ENCODE measurements at places on chromosomes 7 and 10.

DNA sequence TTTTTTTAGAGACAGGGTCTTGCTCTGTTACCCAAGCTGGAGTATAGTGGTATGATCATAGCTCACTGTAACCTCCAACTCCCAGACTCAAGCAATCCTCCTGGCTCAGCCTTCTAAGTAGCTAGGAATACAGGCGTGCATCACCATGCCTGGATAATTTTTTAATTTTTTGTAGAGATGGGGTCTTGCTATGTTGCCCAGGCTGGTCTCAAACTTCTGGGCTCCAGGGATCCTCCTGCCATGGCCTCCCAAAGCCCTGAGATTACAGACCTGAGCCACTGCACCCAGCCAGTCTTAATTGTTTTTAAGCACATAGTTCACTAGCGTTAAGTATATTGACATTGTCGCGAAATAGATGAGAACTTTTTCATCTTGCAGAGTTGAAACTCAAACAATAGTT is 2.0 kb downstream of the SUPV3L1 start:
- no peak for DNase-seq

DNA sequence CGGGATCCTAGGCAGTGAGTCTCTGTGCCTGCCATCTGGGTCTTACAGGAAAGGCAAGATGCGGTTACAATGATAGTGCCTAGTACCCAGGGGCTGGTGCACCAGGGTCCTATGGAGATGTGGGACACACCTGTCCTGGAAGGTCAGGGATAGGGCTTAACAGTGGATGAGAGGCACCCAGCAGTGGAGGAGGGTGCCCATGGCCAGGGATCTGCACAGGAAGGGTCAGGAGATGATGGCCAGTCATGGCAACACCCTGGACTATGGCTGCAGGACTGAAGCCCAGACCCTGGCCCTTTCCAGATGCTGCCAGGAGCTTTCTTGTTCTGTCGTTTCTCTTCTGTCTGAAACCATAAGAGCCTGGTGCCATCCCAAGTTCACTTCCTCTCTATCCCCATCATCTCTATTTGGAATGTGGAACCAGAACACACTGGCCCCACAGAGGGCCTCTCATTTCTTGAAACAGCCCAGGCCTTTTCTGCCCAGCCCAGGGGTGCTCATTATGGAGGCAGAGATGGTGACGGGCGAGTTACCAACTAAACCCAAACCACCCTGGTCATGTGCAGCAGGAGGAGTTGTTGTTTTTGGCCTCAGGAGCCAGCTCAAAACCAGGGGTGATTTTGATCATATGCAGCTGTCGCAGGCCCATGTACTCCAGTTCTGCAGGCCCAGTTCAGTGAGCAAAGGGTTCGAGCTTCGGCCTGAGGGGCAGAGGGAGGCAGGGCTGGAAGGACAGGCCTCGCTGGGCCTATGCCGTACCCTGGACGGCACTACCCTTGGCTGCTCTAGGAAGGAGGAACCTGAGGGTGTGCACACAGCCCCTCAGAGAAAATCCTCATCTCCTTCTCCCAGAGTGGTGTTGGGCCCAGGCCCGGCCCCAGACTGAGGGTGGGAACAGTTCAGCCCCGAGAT is 52.6 kb upstream of the GDF10 start:
- no peak for DNase-seq

GRCh38 chr7:98500764-98501163 is 99.9 kb upstream of the BAIAP2L1 start:
- no peak for DNase-seq

DNA sequence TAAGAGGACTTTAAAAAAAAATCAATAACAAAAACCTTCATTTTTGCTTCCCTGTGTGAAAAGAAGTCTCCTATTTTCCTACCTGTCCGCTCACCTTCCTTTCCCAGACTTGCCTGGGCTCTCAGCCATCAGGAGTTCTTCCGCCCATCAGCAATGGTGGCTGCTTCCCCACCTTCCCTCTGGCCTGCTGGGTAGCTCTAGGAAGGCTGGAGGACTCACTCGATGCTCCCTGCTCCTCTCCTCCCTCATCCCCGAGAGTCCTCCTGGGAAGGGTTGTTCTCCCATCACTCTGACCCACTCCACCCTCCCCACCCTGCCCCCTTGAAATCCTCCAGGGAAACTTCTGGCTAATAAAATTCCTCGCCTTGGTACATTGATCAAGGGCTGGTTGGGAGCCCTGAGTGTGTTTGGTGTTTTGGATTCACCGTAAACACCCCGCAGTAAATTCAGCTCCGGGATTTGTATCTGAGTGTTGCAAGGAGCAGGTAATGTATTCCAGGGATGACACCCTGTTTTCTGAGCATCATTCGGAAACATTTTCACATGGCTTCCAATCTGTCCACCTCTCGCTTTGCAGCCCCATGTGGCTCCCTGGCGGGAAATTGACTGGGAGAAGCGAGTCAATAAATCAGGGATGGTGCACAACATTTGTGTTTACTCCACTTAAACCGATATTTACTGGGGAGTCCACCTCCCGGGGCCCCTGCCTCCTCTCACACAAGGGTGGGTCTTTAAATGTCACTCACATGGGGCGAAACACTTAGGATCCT is 126.4 kb upstream of the SDK1 start:
- DNase-seq, result no peak

GRCh38 chr10:69801434-69802315 is at the start of gene COL13A1:
Gene COL13A1 (plus strand): TSS chr10:69801906. CDS start chr10:69802424, 518 bp downstream.
- peak; percentile 12 for DNase-seq

GRCh38 chr7:73864981-73865711 is 4.2 kb downstream of the TMEM270 start:
- DNase-seq, result peak; percentile 73

DNA sequence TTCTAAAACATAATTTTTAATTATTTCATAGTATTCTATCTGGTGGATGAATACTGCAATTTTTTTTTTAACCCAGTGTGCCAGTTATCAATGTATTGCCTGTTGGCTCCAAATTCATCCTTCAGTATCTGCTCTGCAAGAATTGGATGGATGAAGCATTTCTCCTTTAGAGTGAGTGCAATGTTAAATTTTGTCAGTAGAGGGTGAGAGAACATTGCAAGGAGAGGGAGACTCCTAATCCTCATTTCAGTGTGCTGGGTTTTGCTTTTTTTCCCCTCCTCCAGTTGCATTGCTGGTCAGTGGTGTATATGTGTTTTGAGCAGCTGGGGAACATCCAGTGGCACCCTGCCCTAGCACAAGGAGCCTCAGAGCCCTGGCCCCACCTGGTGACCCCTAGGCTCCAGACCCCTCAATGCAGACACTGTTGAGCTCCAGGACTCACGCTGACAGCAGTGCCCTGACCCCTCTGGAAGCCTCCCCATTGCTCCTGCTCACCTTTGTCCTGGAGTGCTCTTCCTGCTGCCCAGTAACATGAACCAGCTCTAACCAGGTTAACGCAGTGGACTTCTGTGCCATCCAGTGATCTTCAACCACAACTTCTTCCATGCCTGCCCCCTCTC is 199.4 kb downstream of the USP6NL start:
- no peak for DNase-seq

DNA sequence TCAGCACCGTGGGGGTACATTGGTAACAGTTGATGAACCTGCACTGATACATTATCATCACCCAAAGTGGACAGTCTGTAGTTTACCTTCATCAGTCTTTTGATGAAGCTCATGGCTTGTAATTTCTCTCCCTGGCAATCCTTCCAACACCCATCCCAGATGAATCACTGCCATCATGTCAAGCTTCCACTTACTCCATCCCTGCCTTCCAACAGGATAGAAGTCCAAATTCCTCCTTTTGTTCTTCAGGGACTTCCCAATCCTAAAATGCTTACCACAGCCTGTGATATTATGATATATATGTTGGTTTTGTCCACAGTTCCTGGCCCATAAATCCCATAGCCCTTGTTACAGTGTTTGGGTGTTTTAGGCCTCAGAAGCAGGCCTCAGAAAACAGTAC is 16.1 kb downstream of the SNX10 start:
- no peak for DNase-seq

GRCh38 chr7:48259463-48260280 is 88.4 kb downstream of the ABCA13 start:
- DNase-seq, result no peak

- DNase-seq, result no peak
Measured at GRCh38 chr10:28082316-28082715, 83.4 kb upstream of the ODAD2 start.

- DNase-seq, result no peak
Measured at GRCh38 chr7:151794508-151795167, 82.3 kb downstream of the PRKAG2 start.

- DNase-seq, result peak; percentile 51
Measured at GRCh38 chr7:84188786-84189405, 5.7 kb downstream of the SEMA3A start.

DNA sequence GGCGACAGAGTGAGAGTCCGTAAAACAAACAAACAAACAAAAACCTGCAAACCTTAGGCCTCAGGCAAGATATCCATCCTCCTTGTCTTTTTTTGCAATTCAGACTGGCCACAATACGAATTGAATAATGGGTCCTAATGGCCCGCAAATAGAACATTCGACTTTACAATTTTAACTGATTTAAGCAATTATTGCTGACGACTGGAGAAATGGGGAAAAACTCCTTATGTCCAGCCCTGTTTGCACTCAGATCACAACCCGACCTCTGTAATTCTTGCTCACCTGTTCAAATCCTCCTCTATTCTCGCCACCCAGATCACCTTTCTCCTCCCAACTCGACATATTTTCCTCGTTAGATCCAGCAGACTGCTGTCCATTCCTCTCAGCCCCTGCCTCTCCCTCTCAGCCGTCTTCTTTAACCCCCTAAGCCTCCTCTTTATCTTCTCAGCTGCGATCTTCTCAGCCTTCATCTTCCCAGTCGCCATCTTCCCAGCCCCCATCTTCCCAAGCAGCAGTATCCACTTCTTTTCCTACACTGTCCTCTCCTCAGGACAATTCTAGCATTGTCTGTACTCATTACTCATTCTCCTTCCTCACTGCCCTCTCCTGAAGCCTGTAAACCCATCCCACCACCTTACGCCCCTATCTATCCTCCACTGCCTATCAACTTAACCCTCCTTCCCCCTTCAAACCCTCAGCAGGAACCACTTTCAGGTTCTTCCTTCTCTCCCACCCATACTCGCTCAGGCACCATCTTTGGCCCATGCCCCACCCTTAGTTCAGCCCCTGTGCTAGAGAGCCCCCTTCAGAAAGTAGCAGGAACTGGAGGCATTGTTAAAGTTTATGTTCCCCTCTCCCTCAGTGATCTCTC is 61.8 kb downstream of the LRRC17 start:
- DNase-seq, result no peak

- no peak for DNase-seq
Measured at GRCh38 chr7:77473229-77474005, 57.3 kb upstream of the GSAP start.

DNA sequence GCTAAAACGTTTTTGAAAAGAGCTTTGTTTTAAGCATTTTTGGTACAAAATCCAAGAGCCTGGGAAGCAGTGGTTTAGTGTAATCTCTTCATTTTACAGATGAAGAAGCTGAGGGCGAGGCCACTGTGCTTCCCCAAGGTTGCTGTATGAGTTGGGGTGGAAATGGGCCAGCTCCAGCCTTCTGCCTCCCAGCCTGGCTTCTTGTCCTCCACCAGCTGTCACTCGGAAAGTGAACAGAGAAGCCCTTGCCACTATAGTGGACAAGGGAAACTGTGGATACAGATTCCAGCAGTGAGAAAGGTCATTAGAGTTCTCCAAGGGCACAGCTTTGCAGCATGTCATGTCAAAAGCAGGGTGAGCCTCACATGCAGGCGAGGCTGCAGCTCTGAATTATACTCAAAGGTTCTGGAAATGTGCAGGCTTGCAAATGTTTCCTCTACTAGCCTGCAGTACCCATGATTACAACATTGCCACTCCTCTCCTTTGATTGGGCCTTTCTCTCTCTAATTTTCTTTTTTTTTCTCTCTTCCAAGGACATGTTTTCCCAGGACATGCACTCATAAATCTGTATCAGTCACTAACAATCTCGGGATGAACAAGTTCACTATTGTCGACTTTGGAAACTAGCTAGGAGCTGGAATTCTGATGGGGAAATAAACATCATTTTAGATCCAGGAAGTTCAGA is 33.0 kb downstream of the BAMBI start:
- DNase-seq, result no peak

GRCh38 chr10:24518411-24518810 is 205.3 kb downstream of the ARHGAP21 start:
- no peak for DNase-seq

- DNase-seq, result no peak
Measured at GRCh38 chr10:30687698-30688213, 58.2 kb upstream of the LYZL2 start.

DNA sequence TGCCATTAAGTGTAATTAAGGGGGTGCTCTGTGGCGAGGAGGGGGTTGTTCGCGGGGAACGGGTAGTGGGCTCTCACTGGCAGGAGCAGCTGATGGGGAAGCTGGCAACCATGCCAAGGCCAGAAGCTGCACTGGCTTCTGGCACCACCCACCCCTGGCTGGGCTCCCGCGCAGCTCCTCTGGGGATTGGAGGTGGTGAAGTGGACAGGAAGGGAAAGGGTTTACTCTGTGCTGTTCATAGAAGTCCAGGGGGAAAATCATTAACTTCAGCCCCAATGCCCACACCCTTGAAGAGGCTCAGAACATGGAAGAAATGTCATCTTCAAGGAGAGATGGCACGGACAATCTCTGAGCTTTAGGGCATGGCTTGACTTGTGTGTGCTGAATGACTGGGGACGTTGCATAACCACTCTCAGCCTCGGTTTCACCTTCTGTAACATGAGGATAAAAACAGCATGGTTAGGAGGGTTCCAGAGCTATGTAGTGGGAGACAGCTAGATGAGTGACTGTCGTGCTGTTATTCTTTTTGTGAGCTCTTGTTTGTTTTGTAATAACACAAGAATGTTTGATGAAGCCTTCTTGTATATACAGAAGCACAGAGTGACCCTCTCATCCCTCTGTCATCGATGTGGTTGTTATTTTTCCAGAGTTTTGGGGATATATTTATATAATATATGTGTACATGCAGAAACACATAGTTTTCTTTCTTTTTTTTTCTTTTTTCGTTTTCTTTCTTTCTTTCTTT is 29.9 kb downstream of the KAZALD1 start:
- DNase-seq, result no peak

- no peak for DNase-seq
Measured at GRCh38 chr7:25031007-25031406, 51.0 kb upstream of the OSBPL3 start.

DNA sequence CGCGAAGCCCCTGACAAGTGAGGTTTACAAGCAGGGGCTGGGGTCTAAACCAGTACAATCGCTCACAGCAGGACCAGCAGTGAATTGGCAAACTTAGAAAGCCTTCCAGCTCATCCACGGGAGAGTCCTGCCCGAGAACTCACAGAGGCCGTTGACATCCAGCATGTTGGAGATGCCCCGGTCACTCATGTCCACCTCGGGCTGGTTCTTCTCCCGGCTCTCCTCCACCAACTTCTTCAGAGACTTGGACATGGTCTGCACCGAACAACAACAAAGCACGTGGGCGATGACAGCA is 447 bp downstream of the RSU1 start:
- no peak for DNase-seq

- no peak for DNase-seq
Measured at GRCh38 chr7:155998766-155999630, 186.7 kb upstream of the SHH start.

- DNase-seq, result no peak
Measured at GRCh38 chr10:18219146-18219545, 78.9 kb downstream of the CACNB2 start.
